ENCODE measurements at places on chromosomes 7 and 10. TPM values are rescaled to one million over a fixed set of nuclear protein-coding genes. Genes with fewer than 3 reads are reported as not detected.

DNA sequence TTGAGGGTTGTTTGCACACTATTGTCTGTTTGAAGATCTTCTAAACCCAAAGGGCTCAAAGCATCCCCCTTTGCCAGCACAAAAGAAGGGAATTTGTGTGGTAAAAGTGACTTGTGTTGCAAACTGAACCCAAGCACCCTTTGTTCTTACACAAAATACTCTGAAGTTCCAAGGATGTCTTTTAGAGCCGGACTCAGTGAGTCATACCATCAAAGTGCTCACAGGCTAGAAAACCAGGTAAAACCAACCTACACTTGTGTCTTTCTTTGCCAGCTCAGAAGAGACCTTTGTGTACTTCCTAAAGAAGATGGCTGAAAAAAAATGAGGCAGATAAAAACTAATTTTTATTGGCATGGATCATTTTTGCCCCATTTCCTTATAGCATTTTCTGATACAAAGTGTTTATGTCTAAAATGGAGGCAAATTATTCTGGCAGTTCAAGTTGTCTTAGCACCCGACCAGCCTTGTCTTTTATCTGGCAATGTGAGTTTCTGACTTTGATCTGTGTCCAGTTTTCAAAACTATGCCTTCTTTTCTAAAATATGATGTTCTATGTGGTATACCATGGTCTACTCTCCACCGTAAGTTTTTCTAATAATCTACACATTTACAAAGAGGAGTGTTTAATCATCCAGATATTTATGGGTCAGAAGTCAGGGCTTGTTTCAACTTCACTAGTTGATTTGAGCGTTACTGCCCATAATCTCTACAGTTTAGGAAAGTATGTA lies 128.4 kb upstream of the FZD1 start:
- DNase-seq, result no peak

GRCh38 chr7:31688372-31688771 lies 1.4 kb downstream of the PPP1R17 start:
- no peak for DNase-seq

DNA sequence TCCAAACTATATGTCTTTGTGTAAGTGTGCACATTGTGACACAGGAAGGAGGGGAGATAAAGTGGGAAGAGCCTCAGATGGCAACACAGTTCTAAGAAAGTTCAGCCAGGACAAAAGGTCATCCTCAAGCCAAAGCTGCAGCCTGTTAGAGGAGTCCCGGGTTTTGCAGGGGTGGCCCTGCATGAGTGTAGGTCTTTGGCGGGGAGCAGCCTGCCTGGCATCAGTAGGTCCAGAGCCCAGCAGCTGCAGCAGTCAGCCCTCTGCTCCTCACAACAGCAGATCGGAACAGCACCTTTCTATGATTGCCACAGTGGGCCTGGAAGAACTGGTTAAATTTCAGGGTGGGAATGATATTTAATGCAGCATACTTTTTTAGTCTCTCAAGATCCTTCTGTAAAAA lies 13.5 kb upstream of the VDAC2 start:
- no peak for DNase-seq

GRCh38 chr10:97724341-97724941 lies 10.9 kb downstream of the MARVELD1 start:
- no peak for DNase-seq

DNA sequence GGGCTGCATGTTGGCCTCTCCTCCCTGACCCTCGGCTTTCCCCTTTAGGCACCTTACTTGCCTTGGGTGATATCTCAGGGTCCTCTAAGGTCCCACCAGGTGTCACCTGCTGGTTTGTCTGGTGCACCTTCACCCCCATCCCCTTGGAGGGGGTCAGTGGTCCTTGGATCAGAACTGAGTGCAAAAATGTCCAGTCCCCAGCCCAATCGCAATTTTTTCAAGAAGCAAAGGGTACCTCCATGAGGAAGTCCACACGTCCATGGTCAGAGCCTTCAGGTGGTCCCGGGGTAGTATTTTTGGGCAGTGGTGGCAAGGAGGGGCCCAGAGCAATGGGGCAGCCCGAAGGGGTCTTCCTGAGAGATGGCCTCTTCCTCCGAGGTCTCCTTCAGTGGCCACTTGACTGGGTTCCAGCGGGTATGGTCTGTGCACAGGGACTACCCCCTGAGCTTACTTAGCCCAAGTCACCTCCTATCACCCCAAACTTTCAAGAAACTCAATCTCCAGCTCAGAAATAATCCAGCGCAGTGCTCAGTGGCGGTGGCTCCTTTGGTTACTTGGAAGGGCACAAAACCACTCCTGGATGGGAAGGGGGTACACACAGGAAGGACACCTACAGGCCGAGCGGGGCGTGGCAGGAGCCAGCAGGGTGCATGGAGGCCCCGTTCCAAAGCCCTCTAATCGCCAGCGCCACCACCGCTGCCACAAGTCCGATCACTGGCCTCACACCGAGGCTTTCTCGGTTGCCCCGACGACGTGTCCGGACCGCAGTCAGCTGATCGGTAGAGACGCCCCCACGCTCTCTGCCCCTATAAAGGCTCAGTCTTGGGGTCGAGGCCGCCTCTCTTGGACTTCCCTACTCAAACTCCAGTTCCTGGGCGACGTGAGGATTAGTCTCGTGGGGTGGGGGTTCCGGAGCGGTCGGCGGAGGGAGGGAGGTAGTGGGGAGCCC lies 4.5 kb downstream of the SAP25 start:
- no peak for DNase-seq

DNA sequence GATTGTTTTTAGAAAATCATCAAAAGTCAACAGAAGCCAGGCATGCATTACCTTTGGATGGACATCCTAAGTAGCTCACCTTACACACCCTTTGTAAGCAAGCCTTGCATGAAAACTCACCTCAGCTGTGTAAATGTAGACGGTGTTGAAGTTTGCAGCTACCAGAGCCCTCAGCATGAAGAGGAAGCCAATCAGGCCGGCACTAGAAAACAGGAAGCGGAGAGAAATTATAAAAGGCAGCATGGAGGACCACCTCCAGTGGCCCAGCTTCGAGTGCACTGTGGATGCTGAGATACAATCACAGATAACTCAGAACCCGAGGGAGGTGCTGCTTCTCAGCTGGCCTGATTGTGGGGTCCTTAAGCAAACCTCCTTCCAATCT lies 75.3 kb downstream of the SVOPL start:
- no peak for DNase-seq

DNA sequence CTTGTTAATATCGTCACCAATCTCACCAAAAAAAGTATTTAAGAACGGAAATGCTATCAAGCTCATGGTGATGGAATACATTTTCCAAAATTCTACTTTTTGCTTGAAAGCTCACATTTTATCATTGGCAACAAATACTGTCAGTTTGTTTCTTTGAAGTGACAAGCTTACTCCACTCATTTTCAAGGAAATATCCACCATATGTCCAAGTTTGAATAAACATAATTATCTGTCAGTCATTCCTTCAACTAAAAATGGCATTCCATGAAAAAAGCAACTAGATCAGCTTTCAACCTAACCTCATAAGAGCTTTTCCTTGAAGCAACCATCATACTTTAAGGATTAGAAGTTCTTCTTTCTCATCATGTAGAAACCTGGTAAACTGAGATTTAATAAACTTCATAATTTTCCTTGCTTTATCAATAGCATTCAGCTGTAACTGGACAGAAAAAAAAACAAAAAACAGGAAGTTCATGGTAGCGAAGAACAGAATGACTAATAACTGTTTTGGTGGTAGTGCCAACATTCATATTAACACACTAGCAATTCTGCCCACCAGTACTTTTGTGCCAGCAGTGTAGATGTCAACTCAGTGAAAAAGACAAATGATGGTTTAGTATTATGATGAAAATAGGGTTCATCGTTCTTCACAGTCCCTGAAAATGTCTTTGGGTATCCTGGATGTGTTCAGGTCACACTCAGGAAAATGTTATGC lies 764.9 kb downstream of the GRM8 start:
- DNase-seq, result no peak

DNA sequence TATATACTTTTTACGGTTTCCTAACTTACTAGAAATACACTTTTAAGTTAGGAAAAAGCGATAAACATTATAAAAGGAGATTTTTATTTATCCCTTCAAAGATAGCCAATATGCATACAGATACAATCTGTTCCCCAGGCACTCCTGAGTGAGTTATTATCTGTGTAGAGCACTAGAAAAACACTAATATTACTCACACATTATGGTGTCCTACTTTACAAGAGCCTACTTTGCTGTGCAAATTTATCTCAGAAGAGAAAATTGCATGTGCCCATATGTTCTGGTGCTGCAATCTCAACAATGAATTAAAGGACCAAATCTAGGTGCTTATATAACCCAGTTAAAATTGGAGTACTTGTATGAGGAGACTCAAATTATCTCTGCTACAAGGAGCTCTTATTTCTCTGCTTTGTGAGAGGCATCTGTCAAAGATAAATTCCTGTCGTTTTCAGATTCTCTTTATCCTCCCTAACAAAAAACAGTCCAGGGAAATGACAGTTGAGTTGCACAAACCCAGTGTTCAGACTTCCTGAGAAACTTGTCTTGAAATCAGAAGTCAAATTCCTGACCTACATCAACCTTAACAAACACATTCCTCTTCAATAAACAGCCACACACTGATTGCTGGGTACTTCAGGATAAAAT lies 28.9 kb downstream of the CPA1 start:
- no peak for DNase-seq

- no peak for DNase-seq
These were observed 208.4 kb upstream of the KLF14 start for GRCh38 chr7:130942211-130942964.

DNA sequence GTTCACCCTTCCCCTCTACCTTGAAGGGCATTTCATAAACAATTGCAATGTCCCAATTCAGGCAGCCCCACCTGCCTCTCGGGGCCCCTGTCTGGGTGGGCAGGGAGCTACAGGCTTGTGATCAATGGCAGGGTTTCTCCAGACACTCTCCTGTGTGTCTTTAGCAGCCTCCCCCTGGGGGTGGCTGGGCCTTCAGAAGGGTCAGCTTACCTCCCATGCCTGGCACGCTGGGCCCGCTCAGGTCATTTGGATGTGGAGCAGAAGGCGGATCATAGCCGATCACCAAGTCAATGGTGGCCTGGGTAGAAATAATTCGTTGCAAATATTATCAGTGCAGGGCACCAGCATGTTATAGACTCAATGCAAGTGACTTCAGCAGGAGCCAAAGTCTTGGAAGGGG lies 56.3 kb downstream of the MYOF start:
- DNase-seq, result no peak

DNA sequence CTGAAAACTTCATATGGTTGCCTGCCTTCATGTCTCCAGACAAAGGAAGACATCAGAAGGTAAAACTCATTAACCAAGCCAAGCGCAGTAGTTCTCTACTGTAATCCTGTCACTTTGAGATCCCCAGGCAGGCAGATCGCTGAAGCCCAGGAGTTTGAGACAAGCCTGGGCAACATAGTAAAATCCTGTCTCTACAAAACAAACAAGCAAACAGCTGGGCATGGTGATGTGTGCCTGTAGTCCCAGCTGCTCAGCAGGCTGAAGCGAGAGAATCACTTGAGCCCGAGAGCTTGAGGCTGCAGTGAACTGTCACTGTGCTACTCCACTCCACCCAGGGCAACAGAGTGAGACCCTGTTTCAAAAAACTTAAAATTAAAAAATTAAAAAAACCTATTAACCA lies 467.4 kb upstream of the SORCS1 start:
- DNase-seq, result no peak

DNA sequence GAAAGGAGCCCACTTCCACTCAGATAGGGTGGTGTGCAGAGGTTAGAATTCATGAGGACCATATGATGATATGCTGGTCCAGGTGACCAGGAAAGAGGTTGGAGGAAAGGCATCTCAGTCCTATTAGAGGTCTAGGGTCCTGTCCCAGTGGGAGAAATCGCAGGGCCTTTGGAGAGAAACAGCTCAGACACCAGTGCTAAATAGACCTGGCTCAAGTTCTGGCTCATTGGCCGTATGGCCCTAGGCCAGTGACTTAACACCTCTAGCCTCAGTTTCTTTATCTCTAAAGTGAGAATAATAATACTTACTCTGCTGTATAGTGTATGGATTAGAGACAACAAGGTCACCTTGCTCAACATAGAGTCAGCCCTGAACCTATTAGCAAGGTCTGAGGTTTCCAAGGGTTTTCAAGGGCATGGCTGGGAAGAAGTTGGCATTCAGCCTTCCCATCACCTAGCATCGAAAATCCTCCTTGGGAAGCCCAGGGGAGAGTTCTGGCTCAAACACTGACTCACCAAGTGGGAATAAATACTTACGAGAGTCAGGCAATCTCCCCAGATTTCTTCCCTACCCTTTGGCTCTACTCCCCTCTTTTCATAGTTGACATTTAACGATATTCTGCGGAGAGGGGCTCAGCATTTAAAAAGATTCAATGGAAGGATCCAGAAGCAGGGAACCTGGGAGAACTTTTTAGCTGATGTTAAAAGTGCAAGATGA lies 473.1 kb upstream of the PODXL start:
- no peak for DNase-seq

GRCh38 chr10:125591886-125592285 lies 91.1 kb downstream of the TEX36 start:
- DNase-seq, result no peak

GRCh38 chr10:3625959-3626751 lies 158.9 kb downstream of the KLF6 start:
- DNase-seq, result no peak

GRCh38 chr7:128940494-128941322 lies 3.0 kb downstream of the IRF5 start:
- no peak for DNase-seq

GRCh38 chr7:21636694-21637093 lies 93.9 kb downstream of the DNAH11 start:
- no peak for DNase-seq

DNA sequence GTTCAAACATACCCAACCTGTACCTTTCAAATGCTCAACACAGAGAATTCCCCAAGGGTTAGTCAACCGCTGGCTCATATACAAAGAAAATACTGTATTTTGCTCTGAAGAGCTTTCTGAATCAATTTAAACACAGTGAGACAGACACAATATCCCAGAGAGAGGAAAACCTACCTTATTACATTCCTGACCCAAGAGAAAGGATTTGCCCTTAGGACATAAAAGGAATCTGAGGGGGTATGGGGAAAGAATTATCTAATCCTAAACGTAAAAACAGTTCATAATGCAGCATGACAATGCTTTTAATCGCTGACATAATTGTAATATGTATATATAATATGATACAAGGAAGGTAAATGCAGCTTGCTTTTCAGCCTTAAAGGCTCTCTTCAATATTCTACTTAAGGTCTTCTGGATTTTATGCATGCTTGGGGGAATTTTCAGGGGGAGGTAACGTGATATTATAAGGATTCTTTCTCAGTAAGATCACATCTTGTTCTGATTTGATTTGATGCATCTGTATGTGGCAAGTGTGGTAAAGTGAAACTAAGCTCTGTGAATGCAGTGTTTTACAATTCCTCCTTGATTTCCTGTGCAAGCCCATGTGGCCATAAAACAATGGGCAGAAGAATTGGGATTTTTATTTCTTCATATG lies 240.5 kb downstream of the GLI3 start:
- DNase-seq, result no peak

RBP3 gene
- polyA plus RNA-seq, result 0.16 TPM

CALML3 gene
- 0.11 TPM for polyA plus RNA-seq

STRIP2 gene
- 3.3 TPM for polyA plus RNA-seq

EPHB6 gene
- polyA plus RNA-seq, result 23.5 TPM

AKR1C4 gene
- not detected for polyA plus RNA-seq

TDRD1 gene
- polyA plus RNA-seq, result not detected

CLCN1 gene
- 0.15 TPM for polyA plus RNA-seq

NPY gene
- polyA plus RNA-seq, result 1.1 TPM

ZNF365 gene
- 0.46 TPM for polyA plus RNA-seq

FAM25G gene
- not detected for polyA plus RNA-seq
